ENCODE measurements at places on chromosomes 2 and 18. TPM values are rescaled to one million over a fixed set of nuclear protein-coding genes. Genes with fewer than 3 reads are reported as not detected.

CTAGE1 gene
- polyA plus RNA-seq, result not detected

LIMS2 gene
- polyA plus RNA-seq, result 49.6 TPM

ALPP gene
- polyA plus RNA-seq, result 7.4 TPM

RTP5 gene
- polyA plus RNA-seq, result 0.08 TPM

LYPD6 gene
- polyA plus RNA-seq, result 0.17 TPM

USP40 gene
- polyA plus RNA-seq, result 16.7 TPM

PROKR1 gene
- 0.01 TPM for polyA plus RNA-seq

SLC9A4 gene
- not detected for polyA plus RNA-seq

CD226 gene
- polyA plus RNA-seq, result 3.0 TPM

ZBTB7C gene
- polyA plus RNA-seq, result 3.2 TPM

LINC00305 gene
- polyA plus RNA-seq, result not detected

All from lung (tissue), 17 donors.